ENCODE measurements at places on chromosomes 4 and X.

- DNase-seq: no peak
These were observed 224.4 kb upstream of the GPC4 start for GRCh38 chrX:133639726-133640125.

DNA sequence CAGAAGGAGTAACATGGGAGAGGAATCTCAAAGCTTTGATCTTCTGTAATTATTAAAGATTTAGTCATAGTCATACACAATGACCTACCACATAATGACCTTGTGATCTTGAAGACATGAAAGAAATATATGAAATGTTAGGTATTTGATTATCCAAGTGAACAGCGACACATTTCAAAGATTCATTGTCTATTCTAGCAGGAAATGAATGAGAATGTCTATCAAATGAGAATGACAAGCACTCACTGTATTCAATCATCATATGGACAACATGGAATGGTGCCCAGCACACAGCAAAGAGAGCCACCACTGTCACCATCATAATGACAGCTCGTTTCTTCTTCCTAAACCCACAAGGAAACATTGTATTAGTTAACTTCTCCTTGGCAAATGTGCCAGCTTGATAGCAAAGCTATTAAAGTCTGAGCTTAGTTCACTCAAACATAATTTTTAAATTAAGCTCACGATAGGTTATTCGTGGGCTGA is 50.6 kb downstream of the QRFPR start:
- DNase-seq: no peak

GRCh38 chr4:133014473-133015135 is 134.5 kb upstream of the PCDH10 start:
- no peak for DNase-seq

DNA sequence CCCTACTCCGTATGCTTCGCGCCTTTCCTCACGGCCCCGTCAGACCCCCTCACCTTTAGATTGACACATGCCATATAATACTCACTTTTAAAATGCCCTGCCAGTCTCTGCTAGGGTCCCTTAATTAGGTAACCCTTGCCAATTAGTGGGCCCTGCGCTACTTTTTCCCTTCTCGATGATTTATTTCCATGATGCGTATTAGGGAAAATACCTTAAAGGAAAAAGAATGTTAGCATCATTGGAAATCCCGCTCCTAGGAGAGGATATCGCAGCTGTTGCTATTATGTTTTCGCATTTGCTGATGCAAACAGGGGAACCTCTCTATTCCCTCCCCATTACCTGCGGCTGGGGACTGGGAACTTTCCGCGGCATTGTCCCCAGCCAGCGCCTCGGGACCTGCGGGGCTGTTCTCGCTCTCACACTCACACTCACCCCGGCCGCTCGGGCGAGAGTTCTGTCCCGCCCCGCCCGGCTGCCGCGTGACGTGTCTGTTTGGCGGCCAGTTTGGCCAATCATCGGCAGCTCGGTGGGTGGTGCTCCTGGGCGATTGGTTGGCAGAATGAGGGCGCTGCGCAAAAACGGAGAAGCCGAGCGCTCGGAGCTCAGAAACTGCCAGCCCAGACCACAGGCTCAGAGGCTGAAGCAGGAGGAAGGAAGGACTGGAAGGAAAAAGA is at the start of gene PCDH10:
TSS of gene PCDH10 (plus strand) at position 605 of the 674 bp plus-strand sequence. CDS start 847 bp downstream, outside the sequence.
- DNase-seq: peak; percentile 95

DNA sequence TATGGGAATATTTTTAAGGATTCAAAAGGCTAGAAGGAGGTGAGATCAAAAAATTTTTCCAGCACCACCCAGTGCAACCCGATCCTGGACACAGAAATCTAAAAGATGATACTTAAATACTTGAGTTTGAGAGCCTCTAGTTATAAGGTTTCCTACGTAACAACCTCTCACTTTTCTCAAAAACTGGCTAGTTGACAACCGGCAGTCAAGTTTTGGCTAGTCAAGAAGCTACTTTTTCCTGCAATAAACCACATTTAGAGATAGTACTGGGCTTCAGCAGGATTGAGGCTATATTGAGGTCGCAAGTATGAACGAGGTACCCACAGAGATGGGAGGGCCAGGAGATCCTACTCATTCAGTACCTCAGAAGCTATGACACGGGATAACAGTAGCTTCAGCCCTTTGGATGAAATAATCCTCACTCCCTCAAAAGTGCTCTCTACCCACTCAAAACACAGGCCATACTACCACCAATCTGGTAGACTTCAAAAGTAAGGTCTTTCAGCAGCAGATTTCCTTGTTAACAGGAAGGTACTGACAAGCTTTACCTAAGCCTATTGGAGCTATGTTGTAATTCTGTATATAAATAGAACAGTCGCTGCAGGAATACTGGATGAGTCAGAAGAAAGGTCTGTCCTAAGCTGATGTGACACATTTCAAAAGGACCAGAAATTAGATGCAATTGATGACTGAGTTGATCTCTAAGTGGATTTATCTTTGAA is 1.5 kb upstream of the TSPAN5 start:
- peak; percentile 57 for DNase-seq

DNA sequence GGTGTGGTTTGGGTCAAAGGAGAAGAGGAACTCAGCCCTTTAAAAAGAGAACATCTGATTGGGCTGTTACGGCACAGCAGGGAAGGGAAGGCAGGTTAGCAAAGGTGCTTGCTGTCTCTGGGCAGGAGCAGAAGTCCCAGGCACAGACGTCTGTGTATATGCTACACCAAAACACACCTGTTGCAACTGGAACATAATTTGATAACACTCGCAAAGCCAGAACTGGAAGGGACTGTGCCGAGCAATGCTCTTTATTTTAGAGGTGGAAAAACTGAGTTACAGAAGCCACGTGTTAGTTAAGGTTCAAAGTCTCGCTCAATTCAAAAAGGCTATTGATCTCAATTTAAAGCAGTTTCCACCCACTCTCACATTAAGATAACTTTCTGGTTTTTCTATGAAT is 2.2 kb upstream of the FAM114A1 start:
- no peak for DNase-seq

DNA sequence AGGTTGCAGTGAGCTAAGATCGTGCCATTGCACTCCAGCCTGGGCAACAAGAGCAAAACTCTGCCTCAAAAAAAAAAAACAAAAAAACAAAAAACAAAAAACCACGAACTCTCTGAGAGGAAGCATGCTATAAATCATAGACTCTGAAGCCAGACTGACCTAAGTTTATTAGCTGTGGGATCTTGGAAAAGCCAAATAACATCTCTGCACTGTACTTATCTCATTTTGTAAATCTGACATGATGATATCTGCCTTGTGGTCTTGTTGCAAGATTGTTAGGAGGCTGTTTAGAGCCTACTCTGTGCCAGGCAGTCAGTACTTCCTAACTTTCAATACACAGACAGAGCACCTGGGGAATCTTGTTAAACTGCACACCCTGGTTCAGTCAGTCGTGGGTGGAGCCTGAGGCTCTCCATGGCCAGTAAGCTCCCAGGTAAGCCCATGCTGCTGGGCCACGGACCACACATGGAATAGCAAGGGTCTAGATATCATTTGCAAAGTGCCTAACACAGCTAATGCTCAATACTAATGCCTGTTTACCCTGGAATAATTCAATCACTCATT is 107.6 kb upstream of the SMIM10 start:
- DNase-seq: no peak
